ENCODE measurements at places on chromosomes 4 and X.

DNA sequence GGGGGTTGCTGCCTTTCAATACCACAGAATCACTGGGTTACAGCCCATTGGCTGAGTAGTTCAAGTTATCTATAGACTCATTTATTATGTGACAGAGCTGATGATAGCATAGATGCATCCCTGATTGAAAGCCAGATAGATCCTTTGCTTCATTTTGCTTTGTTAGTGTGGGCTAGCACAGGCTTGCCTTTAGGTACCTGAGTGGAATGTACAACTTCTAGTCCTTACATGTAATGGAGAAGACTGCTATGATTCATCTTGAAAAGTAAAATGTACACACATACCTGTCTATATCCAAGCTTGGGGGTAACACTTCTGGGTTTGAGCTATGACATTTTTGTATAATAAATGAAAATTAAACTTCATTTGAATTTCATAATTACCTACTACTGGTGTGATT lies 226.0 kb upstream of the FTHL17 start:
- DNase-seq: no peak

GRCh38 chr4:60463857-60464502 lies 736.1 kb upstream of the ADGRL3 start:
- peak; percentile 39 for DNase-seq

DNA sequence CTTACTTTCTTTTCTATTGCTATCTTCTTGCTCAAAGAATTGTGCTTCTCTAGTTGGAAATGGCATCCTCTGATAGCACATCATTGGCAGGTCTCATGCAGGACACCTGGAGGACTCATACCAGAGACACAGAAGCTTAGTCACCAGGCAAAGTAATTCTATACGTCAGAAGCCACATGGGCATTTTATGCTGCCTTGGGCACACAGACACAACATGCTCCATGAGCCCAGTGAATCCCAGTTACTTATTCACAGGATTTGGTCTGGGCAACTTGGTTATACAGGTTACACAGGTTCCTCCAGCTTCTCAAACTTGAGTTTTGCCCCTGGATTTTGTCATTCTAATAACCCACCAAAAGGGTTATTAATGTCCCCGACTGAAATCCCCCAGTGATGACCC lies 7.1 kb downstream of the RASSF6 start:
- DNase-seq: no peak

- peak; percentile 96 for DNase-seq
Measured at GRCh38 chr4:141905751-141906150, 269.4 kb downstream of the IL15 start.

DNA sequence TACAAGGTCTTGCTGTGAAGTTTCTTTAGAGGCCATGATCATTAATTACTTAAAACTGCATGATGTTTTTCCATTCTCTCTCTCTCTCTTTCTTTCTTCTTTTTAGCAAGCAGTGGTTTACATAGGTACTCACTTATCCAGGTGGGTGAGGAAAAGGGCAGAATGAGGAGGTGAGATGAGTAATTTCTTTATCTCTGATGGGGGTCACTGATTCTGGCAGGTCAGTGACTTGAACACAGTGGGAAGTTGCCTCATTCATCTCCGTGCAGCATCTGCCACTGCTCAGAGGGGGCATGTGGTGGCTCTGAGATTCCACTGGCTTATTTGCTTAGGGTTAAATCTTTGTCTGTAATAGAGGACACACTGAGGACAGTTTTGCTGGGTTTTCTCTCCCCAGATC lies 62.6 kb downstream of the FAM114A1 start:
- DNase-seq: no peak

DNA sequence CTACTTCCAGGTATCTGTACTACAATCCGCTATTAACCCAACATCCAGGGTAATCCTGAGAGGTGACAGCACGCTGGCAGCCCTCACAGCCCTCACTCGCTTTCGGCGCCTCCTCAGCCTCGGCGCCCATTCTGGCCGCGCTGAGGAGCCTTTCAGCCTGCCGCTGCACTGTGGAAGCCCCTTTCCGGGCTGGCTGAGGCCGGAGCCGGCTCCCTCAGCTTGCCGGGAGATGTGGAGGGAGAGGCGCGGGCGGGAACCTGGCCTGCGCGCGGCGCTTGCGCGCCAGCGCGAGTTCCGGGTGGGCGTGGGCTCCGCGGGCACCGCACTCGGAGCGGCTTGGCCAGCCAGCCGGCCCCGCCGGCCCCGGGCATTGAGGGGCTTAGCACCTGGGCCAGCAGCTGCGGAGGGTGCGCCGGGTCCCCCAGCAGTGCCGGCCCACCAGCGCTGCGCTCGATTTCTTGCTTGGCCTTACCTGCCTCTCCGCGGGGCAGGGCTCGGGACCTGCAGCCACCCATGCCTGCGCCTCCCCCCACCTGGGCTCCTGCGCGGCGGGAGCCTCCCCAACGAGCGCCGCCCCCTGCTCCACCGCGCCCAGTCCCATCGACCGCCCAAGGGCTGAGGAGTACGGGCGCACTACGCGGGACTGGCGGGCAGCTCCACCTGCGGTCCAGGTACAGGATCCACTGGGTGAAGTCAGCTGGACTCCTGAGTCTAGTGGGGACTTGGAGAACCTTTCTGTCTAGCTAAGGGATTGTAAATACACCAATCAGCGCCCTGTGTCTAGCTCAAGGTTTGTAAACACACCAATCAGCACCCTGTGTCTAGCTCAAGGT lies 87.3 kb downstream of the PRSS12 start:
- DNase-seq: no peak

DNA sequence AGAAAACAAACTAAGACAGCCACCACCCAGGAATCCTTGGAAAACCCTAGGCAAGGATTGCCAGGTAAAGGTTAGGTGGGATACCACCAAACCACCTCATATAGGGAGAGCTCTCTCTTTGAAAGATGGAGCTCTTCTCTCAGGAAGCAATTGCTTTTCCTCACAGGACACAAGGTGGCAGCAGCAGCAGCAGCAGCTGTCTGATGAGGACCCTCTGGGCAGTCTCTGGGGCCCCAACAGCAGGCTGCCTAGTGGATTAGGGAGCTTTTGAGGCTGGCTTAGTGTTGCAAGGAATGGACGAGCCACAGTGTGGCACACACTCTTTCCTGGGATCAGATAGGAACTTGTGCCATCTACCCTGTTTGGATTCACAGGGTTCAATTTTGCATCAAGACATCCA lies 41.4 kb upstream of the CHRDL1 start:
- DNase-seq: no peak

DNA sequence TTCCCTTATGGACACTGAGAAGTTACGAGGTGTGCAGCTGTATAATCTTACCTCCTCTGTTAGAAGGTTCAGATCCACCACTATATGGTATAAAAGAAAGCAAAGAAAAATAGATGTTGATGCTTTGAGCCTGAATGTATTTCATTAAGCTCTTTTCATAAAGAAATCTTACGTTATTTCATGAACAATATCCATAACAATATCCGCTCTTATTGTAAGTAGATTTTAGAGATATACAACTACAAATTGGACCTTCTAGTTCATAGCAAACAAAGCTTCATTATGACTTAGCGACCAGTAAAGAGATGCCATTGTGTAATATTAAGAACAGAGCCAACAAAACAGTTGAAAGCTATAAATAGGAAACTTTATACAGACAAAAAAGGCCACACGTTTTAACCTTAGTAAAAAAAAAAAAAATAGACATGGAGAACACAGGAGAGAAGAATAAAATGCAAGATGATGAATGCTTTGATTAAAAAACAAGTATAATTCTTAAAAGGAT lies 203.6 kb downstream of the PDGFC start:
- DNase-seq: no peak

GRCh38 chrX:52416816-52417215 lies 48.0 kb downstream of the XAGE2 start:
- no peak for DNase-seq

DNA sequence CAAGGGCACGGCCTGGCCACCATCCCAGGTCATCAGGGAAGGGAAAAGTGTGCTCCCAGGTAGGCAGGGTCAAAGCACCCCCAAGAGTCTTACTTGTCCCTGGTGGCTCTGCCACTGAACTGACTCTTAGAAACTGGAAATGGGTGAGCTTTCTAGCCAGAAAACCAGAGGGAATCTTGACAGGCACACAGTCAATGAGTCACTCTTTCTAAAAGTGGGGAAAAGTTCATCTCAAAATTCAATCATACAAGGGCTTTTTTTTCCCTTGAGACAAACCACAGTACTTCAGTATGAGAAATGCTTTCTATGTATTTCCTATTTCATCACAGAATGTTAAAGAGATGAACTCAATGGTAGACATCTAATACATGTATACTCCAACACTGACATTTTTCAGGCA lies 12.5 kb downstream of the HPF1 start:
- peak; percentile 78 for DNase-seq

DNA sequence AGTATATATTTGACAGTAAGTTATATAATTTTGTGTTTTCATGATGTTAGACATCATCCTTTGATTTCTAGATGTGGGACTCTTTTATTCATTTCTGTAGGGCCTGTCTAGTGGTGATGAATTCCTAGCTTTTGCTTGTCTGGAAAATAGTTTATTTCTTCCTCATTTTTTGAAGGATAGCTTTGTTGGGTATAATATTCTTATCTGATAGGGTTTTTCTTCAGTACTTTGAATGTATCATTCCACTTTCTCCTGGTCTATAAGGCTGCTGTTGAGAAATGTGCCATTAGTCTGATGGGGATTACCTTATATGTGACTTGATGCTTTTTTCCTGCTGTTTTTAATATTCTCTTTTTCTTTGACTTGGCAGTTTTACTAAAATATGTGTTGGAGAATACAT lies 1104.5 kb downstream of the FAT4 start:
- no peak for DNase-seq

DNA sequence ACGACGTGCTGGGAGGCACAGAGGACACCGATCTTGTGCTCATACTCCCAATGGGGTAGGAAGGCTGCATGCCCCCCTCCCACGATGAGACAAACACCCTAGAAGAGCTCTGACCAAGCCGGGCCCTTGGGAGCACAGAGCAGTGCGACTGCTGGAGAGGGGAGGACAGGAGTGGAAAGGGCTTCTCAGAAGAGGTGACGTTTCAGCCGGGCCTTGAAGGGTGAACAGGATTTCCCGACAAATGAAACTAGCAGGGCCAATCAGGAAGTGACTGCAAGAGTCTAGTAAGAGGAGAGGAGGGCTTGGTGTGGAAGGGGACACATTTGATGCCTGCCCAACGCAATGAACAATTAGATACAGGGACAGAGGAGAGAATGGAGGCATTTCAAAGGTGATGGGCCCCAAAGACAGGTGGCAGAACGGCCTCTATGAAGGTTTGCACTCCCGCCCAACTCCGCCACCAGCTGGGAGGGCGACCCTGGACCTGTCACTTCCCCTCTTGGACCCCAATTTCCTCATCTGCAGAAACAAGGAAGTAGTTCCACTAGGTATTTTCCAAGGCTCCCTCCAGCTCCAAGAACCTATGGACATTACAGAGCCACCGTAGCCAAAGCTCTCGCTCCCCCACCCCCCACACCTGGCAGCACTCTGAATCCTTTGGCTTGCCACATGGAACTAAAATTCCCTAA lies 3.9 kb downstream of the HCFC1 start:
- DNase-seq: no peak

GRCh38 chrX:35357656-35358055 lies 415.1 kb downstream of the FAM47B start:
- DNase-seq: no peak

DNA sequence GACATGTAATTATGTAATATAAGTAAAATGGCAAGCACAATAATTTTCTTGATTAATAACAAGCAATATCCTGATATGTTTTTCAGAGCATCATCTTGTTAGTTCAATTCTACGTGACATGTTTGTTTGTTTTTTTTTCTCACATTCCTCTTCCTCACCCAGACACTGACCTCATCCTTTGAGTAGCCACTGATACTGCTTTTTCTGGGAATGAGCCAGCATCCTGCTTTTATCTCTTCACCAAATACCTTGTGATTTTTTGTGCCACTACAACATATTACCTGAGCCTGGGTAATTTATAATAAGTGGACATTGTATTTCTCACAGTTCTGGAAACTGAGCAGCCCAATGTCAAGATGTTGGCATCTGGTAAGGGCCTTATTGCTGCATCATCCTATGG lies 484.0 kb downstream of the NAF1 start:
- no peak for DNase-seq

- DNase-seq: peak; percentile 16
Measured at GRCh38 chrX:57453901-57454300, 137.9 kb upstream of the ZXDB start.

DNA sequence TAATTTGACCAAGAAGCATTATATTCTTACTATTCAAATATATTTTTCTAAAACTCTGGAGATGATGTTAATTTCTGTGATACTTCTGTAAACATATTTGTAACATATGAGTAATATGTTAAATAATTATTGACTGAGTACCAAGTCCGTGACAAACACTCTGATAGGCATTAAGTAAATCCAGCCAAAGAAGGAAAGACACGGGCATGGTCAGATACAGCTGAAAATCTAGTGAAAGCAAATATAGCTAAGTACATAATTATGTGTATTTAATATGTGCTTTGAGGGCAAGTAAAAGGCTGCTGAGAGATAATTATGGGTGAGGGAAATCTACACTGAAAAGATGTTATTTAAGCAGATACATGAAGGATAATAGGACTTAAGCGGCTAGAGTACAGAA lies 1263.6 kb upstream of the ADGRL3 start:
- no peak for DNase-seq

DNA sequence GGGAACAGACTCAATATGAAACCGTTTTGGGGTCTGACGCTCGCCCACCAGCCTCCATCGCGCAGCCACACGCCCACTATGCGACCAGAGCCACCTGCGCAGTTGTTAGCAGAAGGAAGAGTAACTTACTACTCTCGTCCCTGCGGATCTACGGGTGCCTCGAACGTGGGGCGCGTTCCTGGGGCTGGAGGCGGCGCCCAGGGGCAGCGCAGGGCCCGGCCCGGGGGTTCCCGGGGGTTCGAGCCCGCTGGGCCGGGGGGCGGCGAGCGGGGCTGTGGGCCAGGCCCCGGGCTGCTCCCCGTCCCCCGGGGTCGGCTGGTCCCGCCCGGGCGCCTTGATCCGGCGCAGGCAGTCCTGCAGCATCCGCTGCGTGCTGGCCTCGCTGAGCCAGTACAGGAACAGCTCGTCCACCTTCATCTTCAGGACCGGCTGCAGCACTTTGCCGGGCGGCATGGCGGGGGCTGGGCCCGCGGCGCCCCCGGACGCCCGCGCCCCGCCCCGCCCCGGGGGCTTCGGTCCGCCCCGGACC lies 404 bp downstream of the PPP2R3B start:
- DNase-seq: no peak

DNA sequence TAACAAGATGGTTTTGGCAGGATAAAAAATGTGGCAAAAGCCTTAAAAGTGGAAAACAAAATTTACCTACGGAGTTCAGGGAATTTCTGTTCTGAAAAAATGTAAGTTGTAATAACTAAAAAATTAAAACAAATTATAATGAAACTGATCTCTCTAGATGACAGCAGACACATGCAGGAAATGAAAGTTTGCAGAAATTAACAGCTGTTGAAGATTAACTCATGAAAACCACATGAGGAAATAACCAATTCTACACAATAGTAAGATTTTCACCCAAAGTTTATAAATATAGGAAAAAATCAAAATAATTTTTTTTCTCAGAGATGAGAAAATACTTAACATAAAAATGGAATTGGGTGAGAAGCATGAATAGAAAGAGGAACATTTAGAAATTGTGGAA lies 47.5 kb upstream of the UGT2B15 start:
- no peak for DNase-seq

- no peak for DNase-seq
Measured at GRCh38 chr4:84796394-84796793, 170.1 kb downstream of the WDFY3 start.

GRCh38 chrX:136689436-136689835 lies 41.5 kb downstream of the CD40LG start:
- no peak for DNase-seq

GRCh38 chrX:68432648-68433047 lies 647 bp downstream of the OPHN1 start:
- peak; percentile 31 for DNase-seq

GRCh38 chr4:24105327-24106038 lies 215.6 kb upstream of the PPARGC1A start:
- DNase-seq: peak; percentile 97
